NCI-H2171 treated with DMSO at 0.1 percent for 48 hours (cell line): ENCODE measurements at places on chromosomes 13 and 19.

DNA sequence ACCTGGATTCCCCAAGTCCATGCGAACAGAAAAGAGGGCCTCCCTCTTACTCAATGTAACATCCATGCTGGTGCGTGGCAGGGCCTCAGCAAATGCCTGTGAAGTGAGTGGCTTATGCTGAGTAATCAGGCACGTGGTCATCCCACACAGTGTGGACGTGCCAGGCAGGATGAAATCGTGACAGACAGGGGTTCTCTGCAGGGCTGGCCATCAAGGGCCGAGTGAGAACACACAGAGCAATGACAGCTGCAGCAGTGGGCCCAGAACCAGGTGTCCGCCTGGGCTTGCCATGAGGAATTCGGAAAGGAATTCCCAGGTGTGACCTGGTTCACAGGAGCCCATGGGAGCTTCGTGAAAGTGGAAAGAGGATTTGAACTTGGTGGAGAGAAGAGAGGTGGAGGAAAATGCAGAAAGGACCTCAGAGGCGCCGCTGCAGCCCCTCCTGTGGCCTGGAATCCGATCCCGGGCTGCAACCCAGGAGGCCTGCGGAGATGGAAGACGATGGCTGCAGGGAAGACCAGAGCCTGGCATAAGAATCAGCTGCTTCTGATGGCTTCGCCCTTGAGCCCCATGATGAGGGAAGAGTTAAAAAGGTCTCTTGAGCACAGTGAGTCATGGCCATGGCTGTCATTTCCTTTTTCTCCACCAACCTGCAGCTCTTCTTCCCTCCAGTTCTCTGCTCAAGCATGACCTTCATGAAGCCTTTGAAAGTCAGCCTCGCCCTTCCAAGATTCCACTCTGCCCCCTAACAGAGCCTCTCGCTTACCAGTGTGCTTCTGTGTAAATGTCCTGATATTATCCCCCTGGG lies 34.6 kb upstream of the SOX1 start:
- no peak for DNase-seq

DNA sequence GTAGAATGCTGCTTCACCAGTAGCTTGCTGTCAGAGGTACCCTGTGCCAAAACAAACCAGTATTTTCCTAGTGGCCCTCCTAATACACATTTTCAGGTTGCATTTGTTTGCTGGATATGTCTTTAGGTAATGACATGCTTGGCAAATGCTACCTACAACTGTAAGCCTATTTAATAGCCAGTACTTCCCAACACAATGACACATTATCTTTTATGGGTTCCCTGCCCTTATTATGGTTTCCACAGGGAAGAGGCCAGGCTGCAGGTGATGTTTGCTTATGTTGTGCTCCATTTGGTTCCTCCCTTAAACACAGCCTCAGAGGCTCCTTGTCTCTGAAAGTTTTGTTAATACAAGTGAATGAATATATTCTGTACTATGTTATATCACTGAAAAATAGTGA lies 24.7 kb downstream of the FRY start:
- no peak for DNase-seq

GRCh38 chr13:20425819-20426219 lies 99.8 kb downstream of the CRYL1 start:
- no peak for DNase-seq

- no peak for DNase-seq
Observed at GRCh38 chr13:69604698-69605097, 502.9 kb upstream of the ATXN8OS start.

- DNase-seq: no peak
Observed at GRCh38 chr19:54096617-54097106, 3.9 kb downstream of the OSCAR start.

DNA sequence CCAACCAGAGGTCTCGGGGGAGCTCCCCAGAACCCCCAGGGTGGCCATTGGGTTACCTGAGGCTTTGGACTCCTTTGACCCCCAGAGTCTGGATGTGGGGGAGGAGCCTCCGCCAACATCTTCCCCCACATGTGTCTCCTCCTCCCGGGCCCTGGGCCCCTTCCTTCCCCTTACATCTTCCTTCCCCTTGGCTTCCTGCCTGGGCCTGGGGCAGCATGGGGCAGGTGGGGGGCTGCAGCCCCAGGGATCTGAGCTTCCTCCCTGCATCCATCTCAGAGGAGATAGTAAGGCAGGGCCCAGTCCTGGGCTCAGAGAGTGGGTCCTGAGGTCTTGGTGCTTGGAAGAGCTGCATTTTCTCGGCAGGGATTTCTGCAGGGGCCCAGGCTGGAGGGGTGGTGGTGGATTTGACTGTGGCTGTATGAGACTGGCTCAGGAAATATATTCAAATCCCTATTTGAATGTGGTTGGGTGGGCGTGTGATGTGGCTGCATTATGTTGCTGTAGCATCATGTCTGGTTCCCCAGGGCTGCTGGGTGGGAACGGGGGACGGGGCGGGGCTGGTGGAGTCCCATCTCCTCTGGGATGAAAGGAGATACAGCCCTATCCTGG lies 919 bp downstream of the VAV1 start:
- DNase-seq: no peak

DNA sequence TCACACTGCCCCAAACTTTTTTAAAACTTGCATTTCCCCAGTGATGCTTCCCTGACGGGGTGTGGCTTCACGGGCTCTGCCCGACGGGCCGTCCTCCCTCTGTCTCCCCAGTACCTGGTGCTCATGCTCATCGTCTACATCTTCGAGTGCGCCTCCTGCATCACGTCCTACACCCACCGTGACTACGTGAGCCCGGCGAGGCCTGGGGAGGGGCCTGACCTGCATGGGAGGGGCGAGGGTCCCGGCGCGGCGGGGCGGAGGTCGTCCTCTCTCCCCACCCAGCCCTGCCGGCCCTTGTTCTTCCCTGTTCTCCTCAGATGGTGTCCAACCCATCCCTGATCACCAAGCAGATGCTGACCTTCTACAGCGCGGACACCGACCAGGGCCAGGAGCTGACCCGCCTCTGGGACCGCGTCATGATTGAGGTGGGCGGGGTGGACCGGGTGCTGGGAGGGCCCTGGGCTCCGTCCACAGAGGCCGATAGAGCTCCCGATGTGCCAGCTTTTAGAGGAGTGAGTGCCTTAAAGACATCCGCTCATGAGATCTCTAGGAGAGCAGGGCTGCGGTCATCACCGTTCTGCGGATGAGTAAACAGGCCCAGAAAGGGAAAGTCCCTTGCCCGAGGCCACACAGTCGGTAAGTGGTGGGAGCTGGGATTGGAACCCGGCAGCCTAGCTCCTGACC lies 6.9 kb downstream of the UPK1A start:
- DNase-seq: no peak

- no peak for DNase-seq
Observed at GRCh38 chr19:33772858-33773180, 23.9 kb upstream of the KCTD15 start.

GRCh38 chr19:18756896-18757295 lies 34.2 kb downstream of the COMP start:
- DNase-seq: peak; percentile 47

- peak; percentile 65 for DNase-seq
Observed at GRCh38 chr19:33064792-33065550, at the start of gene RHPN2. Gene RHPN2 (minus strand): TSS chr19:33064888. CDS start chr19:33064852, 36 bp downstream.

DNA sequence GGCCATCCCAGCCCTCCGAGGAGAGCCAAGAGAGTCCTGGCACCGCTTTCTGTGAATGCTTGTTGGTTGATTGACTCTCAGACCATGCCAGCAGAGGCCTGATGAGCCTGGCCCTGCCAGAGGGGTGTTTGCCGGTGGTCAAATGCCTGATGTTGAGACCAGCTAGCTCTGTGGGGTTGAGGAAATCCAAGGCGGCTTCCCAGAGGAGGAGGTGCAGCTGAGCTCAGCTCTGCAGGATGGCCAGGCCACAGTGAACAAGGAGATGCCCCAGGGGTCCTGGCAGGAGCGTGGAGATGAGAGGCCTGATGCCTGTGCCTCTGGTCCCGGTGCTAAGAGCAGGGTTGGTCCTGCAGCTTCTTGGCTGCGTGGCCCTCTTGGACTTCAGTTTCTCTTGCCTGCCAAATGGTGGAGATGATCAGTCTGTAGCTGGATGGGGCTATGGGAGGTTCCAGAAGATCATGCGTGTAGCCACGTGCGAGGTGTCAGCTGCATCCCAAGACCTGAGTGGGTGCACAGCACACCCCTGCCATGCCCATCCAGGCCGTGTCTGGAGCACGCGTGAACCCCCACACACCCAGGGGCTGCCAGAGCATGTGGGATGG lies 16.8 kb downstream of the NFIC start:
- DNase-seq: no peak

DNA sequence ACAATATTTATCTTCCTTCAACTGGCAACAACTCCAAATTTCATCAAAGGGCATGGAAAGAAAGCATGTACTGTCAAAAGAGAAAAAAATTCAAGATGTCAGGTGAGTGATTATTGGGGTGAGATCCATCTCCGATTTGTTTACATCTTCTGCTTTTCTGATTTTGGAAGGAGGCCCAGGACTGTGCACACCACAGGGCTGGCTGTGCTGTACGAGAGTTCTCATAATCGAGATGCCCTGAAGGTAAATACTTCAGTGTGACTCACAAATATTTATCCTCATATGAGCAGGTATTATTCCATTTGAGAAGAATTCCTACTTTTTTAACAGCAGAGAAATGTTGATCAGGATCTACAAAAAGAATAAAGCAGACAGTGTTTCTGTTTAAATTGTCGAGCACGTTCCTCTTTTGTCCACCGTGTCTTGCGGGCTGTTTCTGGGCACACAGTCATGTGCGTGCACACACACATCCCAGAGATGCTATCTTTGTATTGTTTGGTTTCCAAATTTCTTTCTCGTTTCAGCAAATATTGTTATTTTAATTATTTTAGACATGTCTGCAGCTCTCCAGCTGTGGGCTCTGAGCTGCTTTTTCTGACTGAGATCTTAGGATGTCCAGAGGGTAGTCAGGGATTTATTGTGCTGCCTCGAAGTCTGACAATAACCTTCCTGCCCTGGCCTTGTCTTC lies 103.8 kb downstream of the KL start:
- no peak for DNase-seq

GRCh38 chr13:79829880-79830279 lies 348.9 kb downstream of the NDFIP2 start:
- DNase-seq: no peak

DNA sequence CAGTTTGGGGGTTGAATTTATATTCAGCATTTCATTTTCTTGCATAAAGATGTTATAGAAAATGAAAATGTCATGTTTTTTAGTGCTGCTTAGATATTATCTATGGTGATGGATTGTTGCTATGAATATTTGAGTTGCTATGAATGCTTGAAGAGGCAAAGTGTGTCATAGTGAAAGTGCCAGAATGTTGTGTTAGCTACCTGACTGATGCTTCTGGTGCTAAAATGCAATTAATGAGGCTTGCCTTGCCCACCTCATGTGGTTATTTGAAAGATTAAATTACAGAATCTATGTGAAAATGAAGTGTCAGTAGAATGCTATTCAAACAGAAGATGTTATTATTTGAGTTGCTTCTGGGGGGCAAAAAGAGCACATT lies 62.7 kb upstream of the MYCBP2 start:
- DNase-seq: peak; percentile 61

DNA sequence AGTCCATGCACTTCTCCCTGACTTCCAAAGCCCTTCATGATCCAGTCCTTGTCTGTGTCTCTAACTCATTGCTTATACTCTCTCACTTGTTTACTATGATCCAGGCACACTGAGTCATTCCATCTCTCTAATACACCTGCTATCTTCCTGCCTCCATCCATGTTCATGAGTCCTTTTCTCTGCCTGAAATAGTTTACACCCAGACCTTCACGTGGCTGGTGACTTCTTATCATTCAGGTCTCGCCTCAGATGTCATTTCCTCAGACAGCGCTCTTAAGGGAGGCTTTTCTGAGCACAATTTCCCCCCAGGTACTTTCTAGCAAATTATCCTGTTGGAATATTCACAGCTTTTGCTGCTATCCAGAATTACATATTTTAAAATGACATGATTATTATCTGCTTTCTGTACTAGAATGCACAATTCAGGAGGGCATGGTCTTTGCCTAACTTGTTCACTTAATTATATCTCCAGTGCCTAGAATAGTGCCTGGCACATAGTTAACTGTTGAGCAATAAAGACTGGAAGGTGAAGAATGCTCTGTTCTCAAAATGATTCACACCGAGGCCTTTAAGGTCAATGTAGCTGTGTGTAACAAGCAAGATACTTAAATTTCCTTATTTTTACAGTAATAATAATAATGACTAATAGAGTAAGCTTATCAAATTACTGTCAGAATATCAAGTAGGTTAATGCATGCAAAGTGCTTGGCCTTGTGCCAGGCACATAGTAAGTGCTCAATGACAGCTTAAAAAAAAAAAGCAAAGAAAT lies 183.7 kb upstream of the SPRY2 start:
- DNase-seq: no peak

GRCh38 chr19:19826875-19827274 lies 5.3 kb upstream of the ZNF506 start:
- no peak for DNase-seq

- no peak for DNase-seq
Observed at GRCh38 chr19:33701565-33701964, 79.8 kb downstream of the CHST8 start.

- no peak for DNase-seq
Observed at GRCh38 chr19:1141944-1142343, 32.1 kb downstream of the SBNO2 start.

GRCh38 chr13:57726981-57727380 lies 95.4 kb downstream of the PCDH17 start:
- no peak for DNase-seq

DNA sequence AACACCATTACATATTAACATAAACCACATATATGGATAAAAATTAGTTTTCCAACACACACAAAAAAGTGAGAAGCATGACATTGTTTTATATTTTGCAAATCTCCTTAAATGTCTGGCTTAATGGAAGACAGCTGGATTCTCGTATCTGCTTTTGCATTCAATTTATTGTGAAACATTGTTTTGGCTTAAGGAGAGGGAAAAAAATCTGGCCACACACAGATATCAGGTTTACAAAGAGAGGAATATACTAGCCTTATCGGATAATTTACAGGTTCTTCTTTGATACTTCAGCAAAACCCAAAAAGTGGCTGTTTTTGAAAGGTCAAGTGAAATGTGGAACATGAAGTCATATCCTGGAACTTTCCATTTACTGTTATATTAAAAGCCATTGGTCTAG lies 523.5 kb upstream of the ARGLU1 start:
- DNase-seq: no peak

GRCh38 chr19:2271234-2272103 lies 10.5 kb downstream of the PEAK3 start:
- no peak for DNase-seq

- DNase-seq: no peak
Observed at GRCh38 chr13:64482373-64482772, 2747.8 kb downstream of the PCDH9 start.

- DNase-seq: peak; percentile 50
Observed at GRCh38 chr19:35395382-35396199, 24.7 kb downstream of the GPR42 start.

GRCh38 chr13:110929104-110929777 lies 14.4 kb upstream of the ANKRD10 start:
- no peak for DNase-seq

DNA sequence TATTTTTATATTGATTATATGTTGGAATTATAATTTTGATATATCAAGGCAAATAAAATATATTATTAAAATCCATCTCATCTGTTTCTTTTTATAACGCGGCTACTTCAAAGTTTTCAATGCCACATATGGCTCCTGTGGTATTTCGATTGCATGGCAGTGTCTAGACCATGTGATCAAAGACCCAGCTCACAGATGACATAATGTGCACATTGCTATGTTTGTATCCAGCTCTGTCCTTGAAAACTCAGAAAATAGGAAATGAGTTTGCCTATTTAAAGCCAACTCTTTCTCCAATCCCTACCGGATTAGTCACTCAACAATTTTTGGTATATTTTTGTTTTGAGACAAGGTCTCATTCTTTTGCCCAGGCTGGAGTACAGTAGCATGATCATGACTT lies 26.2 kb downstream of the TMTC4 start:
- DNase-seq: no peak
